Left lung (tissue), 14 donors: ENCODE measurements at places on chromosomes 12 and 14.

GRCh38 chr12:127636882-127637281 lies 630.1 kb upstream of the TMEM132C start:
- DNase-seq = no peak
- no peaks in the 10 kb centered on the region for H3K36me3 ChIP-seq
- no peak overlapping the region for H3K4me3 ChIP-seq
- no peaks in the 10 kb centered on the region for H3K27me3 ChIP-seq

DNA sequence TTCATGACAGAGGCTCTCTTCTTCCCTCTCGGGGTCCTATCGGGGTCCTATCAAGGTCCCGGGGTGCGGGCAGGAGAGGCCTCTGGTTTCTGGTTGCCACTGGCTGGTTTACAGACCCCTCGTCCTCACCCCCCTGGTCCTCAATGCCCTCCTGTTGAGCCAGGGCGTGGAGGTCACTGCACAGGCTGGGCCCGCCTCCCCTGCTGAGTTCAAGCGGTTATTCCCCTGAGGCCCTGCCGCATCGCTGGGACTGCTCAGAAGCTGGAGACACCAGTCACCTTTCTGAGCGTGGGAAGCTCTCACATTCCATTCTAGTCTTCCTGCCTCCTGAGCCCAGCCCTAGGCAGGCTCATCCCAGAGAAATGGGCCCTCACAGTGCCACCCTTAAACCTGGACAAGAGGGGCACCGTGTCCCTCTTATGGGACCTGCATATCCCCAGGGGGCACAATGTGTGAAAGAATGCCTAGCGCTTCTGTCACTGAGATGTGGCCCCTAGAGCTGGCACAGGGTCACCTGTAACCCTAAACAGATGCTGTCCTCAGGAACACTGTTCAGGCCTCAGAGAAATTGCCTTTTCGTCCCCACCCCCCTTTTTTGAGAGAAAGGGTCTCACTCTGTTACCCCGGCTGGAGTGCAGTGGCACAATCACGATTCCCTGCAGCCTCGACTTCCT lies 177.7 kb upstream of the RGS6 start:
- no peaks in the 10 kb centered on the region for H3K36me3 ChIP-seq
- H3K4me3 ChIP-seq = no peak overlapping the region
- H3K27me3 ChIP-seq = no peaks in the 10 kb centered on the region
- H3K27ac ChIP-seq = no peak overlapping the region
- DNase-seq = no peak
- H3K4me1 ChIP-seq = no peaks in the 10 kb centered on the region

DNA sequence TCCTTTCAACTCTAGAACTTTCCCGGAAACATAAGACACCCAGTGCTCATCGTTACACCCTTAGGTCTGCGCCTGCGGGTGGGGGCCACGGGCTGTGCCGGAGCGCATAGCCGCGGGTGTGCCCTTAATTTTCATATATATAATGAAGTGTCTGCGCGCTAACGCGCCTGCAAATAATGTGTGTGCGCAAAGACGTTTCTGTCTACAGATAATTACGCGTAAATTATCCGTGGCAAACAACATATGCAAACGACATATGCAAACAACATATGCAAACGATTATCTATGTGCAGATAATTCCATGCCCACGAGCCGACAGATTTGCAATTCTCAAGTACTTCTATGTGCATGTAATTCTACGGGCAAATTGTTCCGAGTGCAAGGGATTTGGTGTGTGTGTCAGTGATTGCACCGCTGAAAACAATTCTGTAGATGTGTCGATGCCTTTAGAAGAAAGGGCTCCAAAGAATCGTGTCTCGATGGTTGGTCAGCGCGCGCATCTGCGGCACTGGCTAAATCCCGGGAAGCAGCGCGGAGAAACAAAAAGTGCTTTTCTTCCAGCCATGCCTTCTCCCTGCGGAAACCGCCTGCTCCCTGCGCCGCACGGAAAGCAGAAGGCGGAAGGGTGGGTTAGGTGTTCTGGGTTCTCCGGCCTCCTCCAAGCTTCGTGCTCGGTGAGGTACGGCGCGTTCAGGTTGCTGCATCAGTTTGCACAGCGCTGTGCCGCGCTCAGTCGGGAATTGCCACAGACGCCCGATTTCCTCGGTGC lies 34.5 kb upstream of the TBX5 start:
- no peaks in the 10 kb centered on the region for H3K4me1 ChIP-seq
- no peak for DNase-seq
- H3K27me3 ChIP-seq = peaks cover 38% of the 10 kb centered on the region
- H3K36me3 ChIP-seq = no peaks in the 10 kb centered on the region
- H3K4me3 ChIP-seq = no peak overlapping the region
- no peak overlapping the region for H3K27ac ChIP-seq

GRCh38 chr14:37678916-37679315 lies 83.5 kb downstream of the TTC6 start:
- no peak overlapping the region for H3K4me3 ChIP-seq
- no peak for DNase-seq
- no peaks in the 10 kb centered on the region for H3K27me3 ChIP-seq

- peak overlapping the region; percentile 69 for H3K4me3 ChIP-seq
- H3K36me3 ChIP-seq = no peaks in the 10 kb centered on the region
- H3K27ac ChIP-seq = peak overlapping the region; percentile 77
- DNase-seq = no peak
- H3K4me1 ChIP-seq = peaks cover 6% of the 10 kb centered on the region
- H3K27me3 ChIP-seq = no peaks in the 10 kb centered on the region
Measured at GRCh38 chr14:76760331-76761135, 735 bp upstream of the VASH1 start.
